ENCODE measurements at places on chromosomes 11 and 22.

DNA sequence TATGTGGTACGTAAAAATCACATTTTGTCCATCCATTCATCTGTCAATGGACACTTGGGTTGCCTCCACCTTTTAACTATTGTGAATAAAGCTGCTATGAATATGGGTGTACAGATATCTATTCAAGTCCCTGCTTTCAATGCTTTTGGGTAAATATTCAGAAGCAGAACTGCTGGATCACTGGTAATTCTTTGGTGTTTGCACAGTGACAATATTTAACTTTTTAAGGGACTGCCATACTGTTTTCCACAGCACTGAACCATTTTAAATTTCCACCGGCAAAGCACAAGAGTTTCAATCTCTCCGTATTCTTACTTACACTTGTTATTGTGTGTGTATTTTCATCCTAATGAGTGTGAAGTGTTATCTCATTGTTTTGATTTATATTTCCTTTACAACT, 79.4 kb downstream of the RBFOX2 start:
- no peak for DNase-seq

DNA sequence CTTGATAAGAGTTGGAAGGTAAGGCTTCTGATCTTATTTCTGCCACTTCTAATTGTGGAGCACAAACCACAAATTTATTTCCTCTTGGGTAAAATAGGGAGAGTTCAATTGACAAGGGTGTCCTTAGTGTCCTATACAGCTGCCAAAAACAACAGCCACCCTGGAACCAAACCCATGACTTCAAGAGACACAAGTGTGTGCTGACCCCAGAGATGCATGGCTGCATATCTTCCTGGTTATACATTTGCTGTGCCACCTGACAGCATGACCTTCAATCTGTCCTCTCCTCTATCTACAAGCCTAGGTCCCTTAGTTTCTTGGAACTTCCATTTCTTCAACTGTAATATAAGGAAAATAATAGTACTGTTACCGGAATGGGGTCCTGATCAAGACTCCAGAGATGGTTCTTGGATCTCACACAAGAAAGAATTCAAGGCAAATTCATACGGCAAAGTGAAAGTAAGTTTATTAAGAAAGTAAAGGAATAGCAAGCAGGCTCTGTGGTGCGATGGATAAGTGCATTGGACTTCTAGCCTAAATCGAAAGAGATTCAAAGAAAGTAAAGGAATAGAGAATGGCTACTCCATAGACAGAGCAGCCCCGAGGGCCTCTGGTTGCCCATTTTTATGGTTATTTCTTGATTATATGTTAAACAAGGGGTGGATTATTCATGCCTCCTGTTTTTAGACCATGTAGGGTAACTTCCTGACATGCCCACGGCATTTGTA, 15.5 kb upstream of the TMEM123 start:
- no peak for DNase-seq

DNA sequence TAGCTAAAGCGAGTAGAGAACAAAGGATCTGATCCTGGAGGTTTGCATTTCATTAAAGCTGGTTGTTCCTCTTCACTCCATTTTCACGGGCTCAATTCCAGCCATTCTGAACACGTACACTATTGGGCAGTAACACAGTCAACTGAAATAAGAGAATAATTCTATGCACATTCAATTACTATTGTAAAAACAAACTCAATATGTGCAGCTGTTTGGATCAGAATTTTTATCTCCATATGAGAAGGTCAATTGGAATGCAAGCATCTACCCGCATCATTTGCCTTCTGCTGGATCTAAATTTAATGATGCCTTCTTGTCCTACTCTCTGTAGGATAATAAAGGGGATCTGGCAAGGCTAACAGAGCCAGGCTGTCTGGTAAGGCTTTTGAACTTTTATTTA, 562.8 kb upstream of the CCDC179 start:
- DNase-seq = no peak

DNA sequence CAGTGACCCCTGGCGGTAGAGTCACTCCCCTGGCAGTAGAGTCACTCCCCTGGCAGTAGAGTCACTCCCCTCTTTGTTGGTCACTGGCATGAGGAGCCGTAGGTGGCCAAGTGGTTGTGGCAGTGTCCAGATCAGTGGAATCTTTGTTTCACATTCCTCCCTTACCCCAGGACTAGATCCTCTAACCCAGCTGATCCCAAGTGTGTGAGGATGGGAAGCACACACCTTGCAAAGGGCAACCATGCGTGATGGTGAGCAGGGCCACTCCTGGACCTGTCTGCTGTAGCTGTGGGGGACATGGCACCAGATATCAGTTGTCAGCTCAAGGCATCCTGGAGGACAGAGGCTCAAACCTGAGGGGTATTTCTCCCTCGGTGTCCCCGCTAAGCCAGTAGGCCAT, 37.8 kb downstream of the OSBP2 start:
- no peak for DNase-seq

GRCh38 chr11:86372586-86372985, 2.1 kb upstream of the CCDC81 start:
- DNase-seq = no peak

DNA sequence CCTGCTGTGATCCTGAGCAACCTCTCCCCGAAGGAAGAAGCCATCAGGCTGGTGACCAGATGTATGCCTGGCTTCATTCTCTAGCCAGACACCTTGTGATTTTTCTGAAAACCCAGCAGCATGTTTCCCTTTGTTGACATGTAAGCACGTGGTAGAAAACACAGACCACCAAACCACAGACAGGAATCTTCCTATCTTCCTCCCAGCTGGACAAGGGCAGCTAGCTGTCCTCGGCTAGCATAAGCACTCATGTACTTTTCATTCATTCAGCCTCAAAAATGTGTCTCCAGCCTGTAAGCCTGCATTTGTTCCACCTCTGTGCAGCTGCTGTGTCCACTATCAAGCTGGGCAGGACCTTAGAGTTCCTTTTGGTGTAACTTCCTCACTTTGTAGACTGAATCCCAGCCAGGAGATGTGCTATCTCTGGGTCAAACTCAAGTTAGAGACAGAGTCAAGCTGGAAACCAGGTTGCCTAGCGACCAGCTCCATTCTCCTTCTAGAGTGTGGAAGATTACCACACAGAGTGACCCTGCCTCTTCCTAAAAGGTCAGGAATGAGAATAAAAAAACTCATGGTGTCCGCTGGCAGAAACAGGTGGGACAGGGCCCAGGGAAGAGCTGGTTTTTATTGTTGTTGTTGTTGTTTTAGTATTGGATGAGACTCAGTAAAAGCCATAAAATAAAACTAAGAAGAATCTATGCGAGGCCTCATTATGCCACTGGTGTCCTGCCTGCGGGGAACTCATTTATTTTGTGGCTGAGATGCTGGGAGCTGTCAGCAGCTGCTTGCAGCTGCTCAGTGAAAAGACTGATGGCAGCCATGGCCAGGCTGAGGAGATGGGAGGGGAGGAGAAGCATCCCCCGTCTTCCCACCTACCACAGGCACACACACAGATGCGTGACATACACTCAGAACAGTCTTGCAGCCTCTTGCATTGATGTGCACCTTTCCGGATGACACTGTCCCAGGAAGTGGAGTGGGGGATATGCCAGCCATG, 7.4 kb upstream of the CLMP start:
- DNase-seq = no peak

- DNase-seq = no peak
Observed at GRCh38 chr11:45518141-45518832, 147.1 kb downstream of the CHST1 start.

DNA sequence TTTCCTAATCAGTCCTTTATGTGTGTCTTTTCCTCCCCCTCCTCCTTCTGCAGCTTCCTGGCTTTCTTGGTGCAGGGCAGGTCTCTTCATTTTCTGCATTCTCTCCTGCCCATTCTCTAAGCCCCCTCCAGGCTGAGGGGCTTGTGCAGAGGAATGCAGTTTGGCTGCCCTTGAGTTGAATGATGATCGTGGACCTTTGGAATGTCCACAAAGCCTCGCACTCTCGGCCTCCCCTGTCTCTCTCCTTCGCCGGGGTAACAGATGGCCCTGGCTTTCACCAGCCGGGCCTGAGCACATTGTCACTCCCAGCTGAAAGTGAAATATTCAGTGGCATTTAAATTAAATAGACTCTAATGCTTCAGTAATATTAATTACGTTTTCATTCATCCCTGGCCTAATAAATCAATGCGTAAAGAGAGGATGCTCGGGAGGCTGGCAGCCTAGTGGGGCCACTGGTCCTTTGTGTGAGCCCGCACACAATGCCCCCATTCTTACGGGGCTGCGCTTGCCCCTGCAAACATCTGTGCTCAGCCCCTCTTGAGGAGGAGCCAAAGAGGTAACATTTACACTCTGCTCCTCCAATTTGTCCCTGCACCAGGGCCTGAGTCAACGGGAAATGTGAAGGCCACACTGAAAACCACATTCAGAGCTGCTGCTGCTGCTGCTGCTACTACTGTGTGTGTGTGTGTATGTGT, 64.9 kb upstream of the PAX6 start:
- no peak for DNase-seq

All from stimulated activated naive CD8-positive, alpha-beta T cell treated with anti-CD3 and anti-CD28 coated beads, Interleukin-15, amount 100 ng/mL, for 72 hours (primary cell).